ENCODE measurements at places on chromosomes 12 and 14.

GRCh38 chr14:99809859-99810558 lies 16.8 kb downstream of the EML1 start:
- no peak for DNase-seq

- DNase-seq = no peak
Observed at GRCh38 chr12:27861428-27862167, 81.6 kb upstream of the MANSC4 start.

- DNase-seq = no peak
Observed at GRCh38 chr14:67391268-67391667, 20.7 kb downstream of the PLEK2 start.

GRCh38 chr12:18290386-18290785 lies 29.1 kb downstream of the PIK3C2G start:
- DNase-seq = no peak
